ENCODE measurements at places on chromosomes 3 and 15.
A peak's percentile ranks its signal among the peaks of the same experiment; 100 is the strongest.

GRCh38 chr3:8952130-8952529, 11.1 kb downstream of the RAD18 start:
- DNase-seq = no peak

DNA sequence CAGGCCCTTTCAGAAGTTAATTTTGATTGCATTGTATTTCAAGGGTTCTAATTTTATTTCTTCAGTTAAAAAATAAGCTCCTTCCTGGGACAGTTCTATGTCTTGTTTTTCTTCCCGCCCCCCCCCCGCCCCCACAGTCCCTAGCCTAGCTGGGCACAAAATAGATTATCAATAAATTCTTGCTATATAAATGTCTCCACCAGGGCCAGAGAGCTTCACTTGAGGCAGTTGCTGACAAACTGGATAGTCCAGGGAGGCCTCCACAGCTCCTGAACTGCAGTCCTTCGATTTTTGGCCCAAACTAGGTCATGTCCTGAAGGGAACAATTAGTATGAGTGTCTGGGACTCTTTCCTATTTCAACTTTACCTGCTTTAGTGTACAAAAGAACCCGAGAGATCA, 9.9 kb upstream of the CSPG5 start:
- DNase-seq = no peak

DNA sequence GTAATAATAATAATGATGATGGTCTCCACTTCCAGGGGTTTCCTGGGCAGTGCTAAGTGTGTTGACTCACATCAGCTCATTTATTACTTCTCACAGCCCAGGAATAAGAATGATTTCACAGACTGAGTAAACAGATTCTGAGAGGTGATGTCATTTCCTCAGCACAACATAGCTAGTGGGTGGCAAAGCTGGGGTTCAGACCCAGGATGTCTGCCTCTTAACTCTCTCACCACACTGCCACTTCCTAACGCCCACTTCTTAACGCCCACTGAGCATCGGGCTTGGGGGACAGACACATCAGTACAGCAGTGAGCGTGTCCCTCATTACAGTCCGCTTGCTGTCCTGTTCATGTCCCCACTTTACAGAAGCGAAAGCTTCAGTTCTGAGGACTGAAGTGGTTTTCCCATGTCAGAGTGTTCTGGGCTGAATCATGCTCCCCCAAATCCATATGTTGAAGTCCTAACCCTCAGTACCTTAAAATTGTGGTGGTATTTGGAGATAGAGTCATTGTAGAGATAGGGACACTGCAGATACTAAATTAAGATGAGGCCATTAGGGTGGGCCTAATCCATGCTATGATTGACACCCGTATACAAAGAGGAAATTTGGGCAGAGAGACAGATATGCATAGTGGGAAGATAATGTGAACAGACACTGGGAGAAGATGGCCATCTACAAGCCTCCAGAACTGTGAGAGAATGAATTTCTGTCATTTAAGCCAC, 68.0 kb downstream of the ATP2B2 start:
- DNase-seq = peak; percentile 65

DNA sequence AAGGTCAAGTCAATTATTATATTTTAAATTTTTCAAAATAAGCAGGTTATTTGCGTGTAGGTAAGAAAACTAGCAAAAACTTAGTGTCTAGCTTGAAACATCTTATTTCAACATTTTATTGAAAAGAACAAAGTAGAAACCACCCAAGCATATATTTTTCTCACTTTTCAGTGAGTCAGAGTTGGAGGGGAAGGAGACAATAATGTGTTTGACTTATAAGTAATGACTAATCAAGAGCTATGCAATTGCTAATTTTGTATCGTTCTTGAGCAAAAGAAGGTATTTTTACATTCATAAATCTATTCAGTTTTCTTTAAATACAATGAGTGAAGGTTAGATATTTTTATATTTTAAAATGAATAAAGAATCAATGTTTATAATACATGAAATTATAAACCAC, 54.4 kb upstream of the P2RY1 start:
- no peak for DNase-seq
